ENCODE measurements at places on chromosomes 12 and 14.
A peak's percentile ranks its signal among the peaks of the same experiment; 100 is the strongest.

GRCh38 chr12:52521568-52522266 is 1.5 kb upstream of the KRT5 start:
- no peak for DNase-seq

GRCh38 chr12:120234643-120235368 is 30.7 kb downstream of the PXN start:
- peak; percentile 75 for DNase-seq

- no peak for DNase-seq
These were observed 34.3 kb downstream of the FGD6 start for GRCh38 chr12:95182868-95183415.

GRCh38 chr12:111887926-111888745 is 46.1 kb downstream of the MAPKAPK5 start:
- DNase-seq = no peak

GRCh38 chr12:20101046-20101445 is 267.3 kb upstream of the PDE3A start:
- no peak for DNase-seq

- DNase-seq = no peak
These were observed 15.3 kb downstream of the ARID4A start for GRCh38 chr14:58313699-58314098.

GRCh38 chr12:102638777-102639176 is 158.4 kb upstream of the IGF1 start:
- no peak for DNase-seq

- no peak for DNase-seq
These were observed 129.3 kb upstream of the SSTR1 start for GRCh38 chr14:38078393-38078792.

- peak; percentile 84 for DNase-seq
These were observed 11.8 kb upstream of the ENDOU start for GRCh38 chr12:47736877-47737676.

DNA sequence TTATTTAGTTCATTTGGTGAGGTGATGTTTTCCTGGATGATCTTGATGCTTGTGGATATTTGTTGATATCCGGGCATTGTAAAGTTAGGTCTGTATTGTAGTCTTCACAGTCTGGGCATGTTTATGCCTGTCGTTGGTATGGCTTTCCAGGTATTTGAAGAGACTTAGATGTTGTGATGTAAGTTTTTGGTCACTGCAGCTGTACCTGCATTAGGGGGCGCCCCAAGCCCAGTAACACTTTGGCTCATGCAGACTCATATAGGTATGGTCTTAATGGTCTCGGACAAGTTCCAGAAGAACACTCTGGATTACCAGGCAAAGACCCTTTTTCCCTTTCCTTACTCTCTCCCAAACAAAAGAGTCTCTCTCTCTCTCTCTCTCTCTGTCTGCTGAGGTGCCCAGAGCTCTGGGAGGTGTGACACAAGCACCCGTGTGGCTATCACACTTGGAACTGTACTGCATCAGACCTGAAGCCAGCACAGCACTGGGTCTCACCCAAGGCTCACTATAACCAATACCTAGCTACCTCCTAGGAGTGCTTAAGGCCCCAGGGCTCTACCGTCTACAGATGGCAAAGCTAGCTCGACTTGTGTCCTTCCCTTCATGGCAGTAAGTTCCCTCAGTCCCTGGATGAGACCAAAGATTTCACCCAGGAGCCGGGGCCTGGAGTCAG is 425.8 kb upstream of the ATXN7L3B start:
- DNase-seq = peak; percentile 48

GRCh38 chr12:115010324-115010995 is 326.5 kb upstream of the TBX3 start:
- no peak for DNase-seq

- no peak for DNase-seq
These were observed 38.0 kb downstream of the DPF3 start for GRCh38 chr14:72855913-72856312.

DNA sequence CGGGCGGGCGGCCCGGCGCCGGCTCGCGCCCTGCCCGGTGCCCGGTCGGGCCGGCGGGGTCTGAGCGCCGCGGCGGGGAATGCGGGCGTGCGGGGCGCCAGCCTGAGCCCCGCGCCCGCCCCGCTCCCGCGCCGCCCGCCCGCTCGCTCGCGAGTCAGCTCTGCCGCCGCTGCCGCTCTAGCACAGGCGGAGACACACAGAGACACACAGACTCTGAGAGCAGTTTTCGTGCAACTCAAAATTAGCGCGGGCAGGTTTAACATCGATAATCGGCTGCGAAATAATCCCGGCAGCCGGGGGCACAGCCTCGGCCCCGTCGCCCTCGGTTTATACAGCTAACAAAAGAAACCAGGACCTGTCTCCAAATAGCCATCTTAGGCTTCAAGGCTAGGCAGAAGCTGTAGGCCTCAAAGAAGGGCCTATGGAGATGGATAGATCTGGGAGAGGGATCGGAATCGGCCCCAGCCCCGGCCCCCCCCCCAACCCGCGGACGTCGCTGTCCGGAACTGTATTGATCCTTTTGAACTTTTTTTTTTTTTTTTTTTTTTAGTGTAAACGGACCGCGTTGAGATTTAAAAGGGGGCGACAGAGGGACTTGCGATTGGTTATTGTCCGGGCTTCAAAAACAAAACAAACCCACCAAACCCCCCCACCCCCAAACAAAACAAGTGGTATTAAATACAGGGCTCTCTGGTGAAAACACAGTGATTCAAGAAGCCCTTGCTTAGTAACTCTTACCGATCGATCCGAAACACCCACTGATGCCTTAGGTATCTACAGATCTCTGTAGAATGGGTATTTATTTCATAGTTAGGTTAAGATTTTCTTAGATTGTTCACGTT is 1.1 kb downstream of the ARID2 start:
- DNase-seq = peak; percentile 75

GRCh38 chr12:127657036-127657435 is 609.9 kb upstream of the TMEM132C start:
- no peak for DNase-seq

GRCh38 chr12:77725611-77726010 is 105.1 kb upstream of the NAV3 start:
- DNase-seq = no peak

DNA sequence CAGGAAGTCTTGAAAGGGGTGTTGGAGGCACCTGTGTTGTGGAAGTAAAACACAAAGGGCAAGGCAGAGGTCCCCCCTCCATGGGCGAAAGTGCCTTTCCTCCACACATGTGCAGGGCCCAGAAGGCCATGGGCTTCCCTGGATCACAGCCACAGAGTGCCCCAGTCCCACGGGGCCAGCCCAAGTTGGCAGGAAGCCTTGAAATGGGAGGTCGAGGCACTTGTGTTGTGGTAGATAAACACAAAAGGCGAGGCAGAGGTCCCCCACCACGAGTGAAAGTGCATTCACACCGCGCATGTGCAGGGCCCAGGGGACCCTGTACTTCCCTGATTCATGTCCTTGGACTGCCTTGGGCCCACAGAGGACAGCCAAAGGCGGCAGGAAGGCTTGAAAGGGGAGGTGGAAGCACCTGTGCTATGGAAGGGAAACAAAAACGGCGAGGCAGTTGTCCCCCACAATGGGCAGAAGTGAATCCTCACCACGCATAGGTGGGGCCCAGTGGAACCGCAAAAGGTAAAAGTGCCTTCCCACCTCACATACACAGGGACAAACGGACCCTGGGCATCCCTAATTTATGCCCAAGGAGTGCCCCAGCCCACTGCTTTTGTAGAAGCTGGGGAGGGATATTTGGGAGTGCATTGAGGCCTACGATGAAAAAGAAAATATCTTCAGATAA is 585.4 kb downstream of the ALG10 start:
- DNase-seq = no peak

DNA sequence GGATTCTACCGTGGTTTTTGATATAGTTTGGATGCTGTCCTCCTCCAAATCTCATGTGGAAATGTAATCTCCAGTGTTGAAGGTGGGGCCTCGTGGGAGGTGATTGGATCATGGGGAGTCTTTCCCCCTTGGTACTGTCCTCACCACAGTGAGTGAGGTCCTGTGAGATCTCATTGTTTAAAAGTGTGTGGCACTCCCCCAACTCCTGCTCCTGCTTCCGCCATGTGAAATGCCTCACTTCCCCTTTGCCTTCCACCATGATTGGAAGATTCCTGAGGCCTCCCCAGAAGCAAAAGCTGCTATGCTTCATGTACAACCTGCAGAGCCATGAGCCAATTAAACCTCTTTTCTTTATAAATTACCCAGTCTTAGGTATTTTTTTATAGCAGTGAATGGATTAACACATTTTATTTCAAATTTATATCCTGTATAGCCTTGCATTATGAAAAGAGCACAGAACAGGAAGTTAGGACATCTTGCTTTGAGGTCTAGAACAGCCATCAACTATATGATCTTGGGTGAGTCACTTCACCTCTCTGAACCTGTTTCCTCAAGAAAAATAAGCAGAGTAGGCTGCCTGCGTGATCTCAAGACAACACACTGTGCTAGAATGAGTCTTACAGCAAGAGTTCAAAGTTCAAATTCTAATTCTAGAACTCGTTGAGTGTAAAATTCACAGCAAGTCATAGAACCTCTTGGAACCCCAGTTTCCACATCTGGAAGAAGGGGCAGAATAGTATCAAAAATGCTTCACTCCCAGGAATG is 160.9 kb upstream of the EEA1 start:
- no peak for DNase-seq

DNA sequence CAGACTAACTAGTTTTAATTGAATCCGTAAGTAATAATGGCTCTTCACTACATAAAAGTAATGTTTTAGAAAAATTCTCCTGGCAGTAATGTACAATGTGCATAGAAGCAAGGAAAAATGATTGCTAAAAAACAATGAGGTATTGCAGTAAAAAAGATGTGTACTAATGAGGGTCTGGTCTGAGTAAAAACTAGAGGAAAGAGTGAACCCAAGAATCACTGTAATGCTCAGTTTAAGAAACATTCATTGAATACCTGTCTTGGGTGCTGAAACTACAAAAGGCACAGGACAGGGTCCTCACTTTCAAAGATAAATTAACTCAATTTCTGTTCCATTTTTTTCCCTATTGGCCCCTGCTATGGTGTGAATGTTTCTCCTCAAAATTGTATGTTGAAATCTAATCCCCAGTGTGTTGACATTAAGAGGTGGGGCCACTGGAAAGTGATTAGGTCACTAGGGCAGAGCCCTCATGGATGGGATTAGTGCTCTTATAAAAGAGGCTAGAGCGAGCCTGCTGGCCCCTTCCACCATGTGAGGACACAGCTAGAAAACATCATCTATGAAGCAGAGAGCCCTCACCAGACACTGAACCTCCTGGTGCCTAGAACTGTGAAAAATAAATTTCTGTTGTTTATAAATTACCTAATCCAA is 51.6 kb downstream of the RPS6KA5 start:
- DNase-seq = no peak

DNA sequence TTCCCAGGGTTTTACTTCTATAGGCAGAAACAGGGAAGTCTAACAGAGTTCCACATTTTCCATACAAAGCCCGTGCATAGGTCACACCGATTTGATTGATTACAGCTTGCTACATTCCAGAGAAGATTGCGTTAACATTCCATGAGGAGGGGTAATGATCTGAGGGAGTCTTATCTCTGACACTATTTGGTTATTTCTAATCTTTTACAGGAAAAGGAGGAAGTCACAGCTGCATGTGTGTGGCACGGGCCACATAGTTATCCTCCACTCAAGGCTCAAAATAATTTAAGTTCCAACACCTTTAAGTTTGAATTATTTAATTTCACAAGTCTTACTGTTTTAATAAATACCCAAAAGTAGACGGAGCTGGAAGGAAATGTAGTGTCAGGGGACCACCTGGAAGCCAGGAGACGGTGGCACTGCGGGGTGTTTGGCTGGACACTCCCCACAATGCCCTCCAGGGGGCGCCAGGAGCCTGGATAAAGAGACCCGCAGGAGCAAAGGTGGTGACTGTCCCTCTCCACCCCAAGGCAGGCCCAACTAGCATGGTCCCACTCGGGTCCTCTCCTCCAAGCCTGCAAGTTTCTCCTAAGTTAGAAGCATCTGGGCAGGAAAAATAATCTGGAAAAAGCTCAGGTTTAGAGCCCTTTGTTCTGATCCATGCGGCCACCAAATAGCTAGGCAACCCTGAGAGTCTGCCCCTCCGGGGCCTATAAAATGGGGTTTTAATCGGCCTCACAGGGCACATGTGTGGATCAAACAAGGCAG is 20.2 kb downstream of the KRT8 start:
- peak; percentile 81 for DNase-seq

DNA sequence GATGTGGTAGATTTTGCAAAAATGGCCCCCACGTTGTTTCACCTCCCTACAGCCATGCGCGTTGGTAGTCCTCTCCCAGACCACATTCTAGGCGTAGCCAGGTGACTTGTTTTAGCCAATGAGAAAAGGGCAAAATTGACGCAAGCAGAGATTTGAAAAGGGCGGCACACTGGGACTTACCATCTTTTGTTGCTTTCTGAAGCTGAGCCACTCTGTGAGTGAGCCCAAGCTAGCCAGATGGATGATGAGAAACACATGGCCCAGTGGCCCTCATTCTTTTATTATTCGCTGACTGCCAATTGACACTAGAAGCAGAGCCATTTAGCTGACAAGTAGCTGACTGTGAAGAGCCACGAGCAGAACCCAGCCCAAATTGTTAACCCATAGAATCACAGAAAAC is 142.0 kb upstream of the GZMB start:
- DNase-seq = no peak

GRCh38 chr12:109169686-109170085 is 53.3 kb downstream of the ACACB start:
- DNase-seq = no peak

- DNase-seq = no peak
These were observed 2.6 kb upstream of the FBRSL1 start for GRCh38 chr12:132487311-132487741.

DNA sequence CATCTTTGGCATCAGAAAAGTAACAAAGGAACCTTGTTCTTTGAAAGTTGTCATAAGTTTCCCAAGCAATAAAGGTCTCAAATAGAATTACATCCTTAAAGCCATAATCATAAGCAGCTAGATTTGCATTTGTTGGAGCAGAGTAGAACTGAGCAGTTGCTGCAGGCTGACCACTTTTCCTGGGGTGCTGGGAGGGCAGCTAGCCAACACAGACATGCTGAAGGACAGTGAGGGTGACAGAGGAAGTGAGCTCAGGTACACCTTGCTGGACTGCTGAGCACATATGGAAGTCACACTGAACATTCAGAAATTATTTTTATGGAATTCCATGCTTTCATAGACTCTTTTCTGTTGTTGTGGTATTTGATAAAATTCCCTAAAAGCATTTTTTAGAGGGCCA is 66.2 kb downstream of the MARK3 start:
- no peak for DNase-seq

- no peak for DNase-seq
These were observed 43.5 kb downstream of the CCDC177 start for GRCh38 chr14:69531135-69531534.

GRCh38 chr14:55572578-55572977 is 7.4 kb upstream of the KTN1 start:
- DNase-seq = no peak

- DNase-seq = peak; percentile 84
These were observed 42.2 kb upstream of the ATP23 start for GRCh38 chr12:57899010-57899662.

- DNase-seq = no peak
These were observed 30.5 kb downstream of the PPP2R5C start for GRCh38 chr14:101791919-101792572.

GRCh38 chr12:26493656-26494055 is 298.3 kb downstream of the SSPN start:
- DNase-seq = no peak
